NCI-H1930 (cell line): ENCODE measurements at places on chromosomes 6 and 20.

- no peak for DNase-seq
Observed at GRCh38 chr6:35356391-35356790, 14.0 kb downstream of the PPARD start.

GRCh38 chr20:47674686-47675085 is 110.6 kb downstream of the SULF2 start:
- no peak for DNase-seq

GRCh38 chr6:161235776-161236633 is 37.9 kb downstream of the AGPAT4 start:
- DNase-seq = no peak

DNA sequence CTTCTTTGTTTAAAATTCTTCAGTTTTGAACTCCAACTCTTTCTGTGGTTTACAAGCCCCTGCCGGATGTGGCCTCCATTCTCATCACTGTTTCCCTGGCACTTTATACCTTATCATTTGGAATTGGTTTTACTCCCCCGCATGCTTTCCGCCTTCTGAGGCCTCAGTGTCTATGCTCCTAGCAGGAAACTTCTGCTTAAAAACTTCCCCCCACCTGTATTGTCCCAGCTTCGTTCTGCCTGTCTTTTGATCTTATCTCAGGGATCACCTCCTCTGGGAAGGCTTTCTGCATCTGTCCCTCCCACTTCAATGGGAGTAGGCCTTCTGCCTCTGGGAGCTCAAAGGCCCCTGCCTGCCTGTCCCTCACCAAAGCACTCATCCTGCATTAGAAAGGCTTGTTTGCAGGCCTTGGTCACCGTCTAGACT is 3.4 kb upstream of the ANGPT4 start:
- no peak for DNase-seq

DNA sequence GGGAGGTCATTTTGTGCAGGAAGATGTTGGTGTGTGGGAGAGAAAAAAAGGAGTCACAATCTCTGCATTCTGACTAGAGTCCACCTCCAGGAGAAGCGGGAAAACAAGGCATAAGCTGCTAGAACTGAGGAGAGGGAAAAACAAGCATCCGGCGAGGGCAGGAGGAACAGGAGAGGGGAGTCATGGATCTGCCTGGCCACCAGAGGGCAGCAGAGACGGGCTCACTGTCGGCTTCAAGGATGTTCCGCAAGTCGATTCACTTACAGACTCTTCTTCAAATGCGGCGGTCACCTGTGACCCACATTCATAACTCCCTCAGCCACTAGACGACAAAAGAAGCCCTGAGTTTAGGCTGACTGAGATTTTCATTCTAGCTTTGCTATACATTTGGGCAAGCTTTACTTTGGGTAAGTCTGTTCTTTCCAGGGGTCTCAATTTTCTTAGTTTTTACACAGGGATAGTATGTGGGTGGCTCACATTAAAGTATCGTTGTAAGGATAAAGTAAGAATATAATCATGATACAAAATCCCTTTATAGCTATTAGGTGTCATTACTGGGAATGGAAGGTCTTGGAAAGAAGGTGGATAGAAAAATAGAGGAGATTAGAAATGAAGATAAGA is 6.6 kb upstream of the BTNL2 start:
- peak; percentile 77 for DNase-seq

GRCh38 chr6:47203266-47203937 is 106.3 kb downstream of the TNFRSF21 start:
- no peak for DNase-seq

DNA sequence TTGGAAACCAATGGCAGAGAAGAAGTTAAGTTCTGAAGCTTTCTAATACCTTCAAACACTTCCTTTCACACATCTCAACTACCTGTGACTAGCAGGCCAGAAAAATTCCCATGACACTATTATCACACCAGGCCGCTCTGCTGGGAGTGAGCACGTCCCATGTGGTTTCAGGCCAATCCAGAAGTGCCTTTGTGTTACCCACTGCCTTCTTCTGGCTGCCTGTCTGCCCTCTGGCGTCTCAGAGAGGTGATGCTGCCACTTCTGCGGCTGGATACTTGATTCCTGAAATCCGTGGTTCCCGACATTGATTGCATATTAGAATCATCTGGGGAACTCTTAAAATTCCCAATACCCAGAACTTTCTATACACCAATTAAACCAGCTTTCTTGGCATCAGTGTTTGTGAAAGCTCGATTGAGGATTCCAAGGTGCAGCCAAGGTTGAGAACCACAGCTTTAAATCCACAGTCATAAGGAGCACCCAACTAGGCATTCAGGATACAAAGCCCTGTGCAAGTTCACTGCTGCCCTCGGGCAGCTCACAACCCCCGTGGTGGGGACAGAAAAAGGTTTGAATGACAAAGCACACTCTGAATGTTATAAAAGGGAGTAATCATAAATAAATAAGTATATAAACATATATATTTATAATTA is 65.6 kb downstream of the STMND1 start:
- DNase-seq = peak; percentile 22

DNA sequence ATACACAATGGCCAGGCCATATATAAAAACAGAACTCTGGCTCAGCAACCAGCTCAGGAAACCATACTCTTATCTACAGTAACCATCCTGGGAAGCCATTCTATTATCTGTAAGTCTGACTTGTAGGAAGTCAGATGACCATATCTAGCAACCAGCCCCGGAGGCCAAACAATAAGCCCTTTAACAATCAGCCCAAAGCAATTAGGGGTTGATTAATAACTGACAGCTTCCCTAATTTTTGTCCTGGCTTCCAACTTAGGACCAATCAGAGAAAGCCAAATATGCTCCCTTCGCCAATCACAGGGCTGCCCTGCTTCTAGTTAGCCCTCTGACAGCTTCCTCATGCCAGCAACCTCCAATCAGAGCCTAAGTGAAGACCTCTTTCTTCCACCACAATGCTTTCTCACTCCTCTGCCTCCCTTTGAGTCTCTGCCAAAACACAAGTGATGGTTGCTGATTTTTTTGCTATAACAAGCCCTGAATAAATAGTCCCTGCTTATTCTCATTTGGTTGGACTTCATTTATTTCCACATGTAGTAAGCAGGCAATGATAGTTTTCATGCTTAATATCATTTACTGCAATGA is 37.8 kb upstream of the STXBP5 start:
- no peak for DNase-seq

- no peak for DNase-seq
Observed at GRCh38 chr20:62739581-62740285, 31.1 kb downstream of the NTSR1 start.

DNA sequence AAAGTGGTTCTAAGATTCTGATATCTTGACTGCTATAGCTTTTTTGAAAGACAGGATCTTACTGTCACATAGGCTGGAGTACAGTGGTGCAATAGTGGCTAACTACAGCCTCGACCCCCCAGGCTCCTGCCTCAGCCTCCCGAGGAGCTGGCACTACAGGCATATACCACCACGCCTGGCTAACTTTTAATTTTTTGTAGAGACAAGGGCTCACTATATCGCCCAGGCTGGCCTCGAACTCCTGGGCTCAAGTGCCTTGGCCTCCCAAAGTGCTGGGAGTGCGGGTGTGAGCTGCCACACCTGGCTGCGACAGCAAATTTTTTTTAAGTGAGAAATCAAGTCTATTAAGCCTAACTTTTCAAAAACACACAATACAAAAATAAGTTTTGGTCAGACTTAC is 106.6 kb downstream of the NOL4L start:
- no peak for DNase-seq

DNA sequence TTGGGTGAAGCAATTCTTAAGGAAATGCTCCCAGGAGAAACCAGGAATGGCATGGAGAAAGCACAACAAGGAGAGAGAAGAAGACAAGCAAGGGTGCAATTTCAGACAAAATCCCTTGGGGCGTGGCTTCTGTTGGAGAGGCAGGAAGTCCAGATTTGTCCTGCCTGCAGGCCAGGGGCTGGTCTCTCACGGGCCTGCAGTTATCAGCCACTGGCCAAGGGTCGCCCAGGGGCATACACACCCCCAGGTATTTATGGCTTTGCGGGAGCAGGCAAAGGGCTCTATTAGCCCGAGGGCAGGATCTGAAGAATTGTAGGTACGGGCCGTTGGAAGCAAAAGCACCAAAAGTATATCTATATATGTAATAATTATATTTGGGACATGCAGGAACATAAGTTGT is 87.7 kb downstream of the IYD start:
- DNase-seq = no peak

GRCh38 chr6:19838442-19839236 is 1.5 kb downstream of the ID4 start:
- DNase-seq = peak; percentile 31

DNA sequence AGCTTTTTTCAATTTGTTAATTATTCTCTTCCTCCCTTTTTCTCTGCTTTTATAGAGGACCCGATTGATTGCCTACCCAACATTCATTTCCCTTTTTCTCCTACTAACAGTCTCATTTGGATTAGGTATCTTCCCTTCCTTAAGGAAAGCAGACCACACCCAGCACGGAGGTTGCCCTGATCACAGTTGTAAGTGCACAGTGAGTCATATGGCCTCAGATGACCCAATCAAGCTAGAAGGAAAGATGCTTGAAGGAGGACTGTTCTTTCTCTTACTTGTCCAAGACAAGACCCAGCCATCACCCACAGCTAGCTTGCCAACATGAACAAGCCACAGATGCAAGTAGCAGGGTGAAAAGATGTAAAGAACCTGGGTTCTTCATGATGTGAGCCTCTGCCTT is 518.6 kb downstream of the PKHD1 start:
- DNase-seq = no peak

DNA sequence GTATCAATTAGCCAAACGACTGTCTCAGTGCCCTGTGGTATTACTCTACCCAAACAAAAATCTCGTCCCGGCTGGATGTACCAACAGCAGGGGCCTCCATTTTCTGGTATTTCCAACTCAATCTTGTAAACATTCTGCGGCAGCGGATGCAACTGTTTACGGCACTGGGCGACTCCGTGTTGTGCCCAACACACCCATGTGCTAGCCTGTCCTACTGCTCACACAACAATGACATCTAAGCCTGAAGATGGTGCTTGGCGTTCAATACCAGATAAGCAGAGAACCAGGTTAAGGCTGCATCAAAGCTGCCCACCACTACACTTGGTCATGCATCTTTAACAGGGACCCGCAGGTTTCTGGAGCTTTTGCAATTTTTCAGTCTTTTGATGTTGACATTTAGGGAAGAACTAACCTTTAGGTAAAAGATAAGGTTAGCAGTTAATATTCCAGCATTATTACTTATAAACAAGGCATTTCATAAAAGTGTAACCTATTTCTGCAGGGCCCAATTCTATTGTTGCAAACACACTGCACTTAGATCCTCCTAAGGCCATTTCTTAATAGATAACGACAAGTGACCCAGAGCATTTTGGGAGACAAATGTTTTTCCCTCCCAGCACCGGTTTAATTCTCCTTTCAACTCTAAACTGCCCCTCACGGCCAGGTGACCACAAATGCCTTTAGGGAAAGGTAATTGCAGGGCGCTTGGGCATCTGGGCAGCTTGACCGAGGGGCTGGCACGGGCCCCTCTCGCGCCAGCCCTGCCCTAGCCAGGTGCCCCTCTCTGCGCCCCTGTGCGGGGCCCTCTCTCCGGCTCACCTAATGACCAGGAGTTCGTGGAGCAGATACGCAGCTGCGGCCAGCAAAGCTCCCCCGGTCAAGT is 945 bp downstream of the FAXC start:
- no peak for DNase-seq

DNA sequence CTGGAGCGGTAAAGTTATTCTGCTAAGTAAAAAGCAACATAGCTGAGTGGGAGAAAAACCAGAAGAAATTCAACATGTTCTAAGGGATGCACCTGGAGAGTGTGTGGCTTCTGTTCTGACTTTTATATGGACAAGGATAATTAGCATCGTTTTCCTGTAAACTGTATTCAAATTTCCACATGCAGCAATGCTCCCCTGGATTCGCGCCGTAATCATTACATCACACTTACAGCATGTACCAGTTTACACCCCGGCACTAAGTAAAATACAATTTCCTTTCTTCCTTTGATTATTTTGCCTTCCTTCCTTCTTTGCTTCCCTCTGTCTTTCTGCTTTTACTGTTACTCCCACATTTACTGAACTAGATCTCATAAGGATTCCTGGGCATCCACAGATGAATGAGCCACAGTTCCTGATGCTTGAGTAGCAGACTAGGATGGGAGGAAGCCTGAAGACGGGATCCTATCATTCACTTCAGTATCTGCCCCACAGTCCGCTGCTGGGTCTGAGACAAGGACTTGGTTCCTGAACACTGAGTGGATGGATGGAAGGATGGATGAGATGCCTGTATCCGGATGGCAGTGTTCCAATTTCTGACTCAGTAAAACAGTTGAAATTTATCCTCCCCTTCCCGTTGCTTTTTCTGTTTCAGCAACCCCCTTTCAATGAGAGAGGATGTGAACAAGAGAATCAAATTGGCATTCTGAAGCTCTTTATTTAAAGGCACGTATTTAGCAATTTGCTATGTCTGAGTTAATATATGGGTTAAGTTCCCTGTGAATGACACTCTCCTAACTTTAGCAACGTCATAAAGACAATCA is 174.6 kb downstream of the GJA10 start:
- no peak for DNase-seq

GRCh38 chr20:12435268-12435667 is 517.6 kb downstream of the BTBD3 start:
- no peak for DNase-seq

DNA sequence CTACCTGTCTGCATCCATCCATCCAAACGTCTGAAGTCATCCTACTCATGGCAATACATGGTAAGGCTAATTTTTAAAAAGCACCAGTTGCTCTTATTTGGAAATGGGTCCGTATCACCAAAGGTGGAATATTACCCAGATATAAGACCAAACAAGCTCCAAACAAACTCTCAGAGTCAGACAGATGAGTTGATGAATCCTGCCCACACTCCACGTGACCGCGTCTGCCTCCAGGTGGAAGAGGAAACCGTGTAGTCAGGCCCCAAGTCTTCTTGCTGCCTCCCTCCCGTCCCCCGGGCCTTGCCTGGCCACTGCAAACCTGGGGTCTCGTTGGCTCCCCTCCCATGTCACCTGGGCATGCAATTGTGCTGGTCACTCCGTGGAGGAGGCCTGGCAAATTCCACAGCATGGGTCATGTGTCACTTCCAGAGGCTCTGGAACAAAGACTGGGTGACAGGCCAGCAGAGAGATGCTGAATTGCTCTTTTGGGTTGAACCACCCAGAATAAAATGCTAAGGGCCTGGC is 31.8 kb downstream of the CTCFL start:
- no peak for DNase-seq

- DNase-seq = no peak
Observed at GRCh38 chr20:56348305-56348693, 10.5 kb upstream of the FAM210B start.

DNA sequence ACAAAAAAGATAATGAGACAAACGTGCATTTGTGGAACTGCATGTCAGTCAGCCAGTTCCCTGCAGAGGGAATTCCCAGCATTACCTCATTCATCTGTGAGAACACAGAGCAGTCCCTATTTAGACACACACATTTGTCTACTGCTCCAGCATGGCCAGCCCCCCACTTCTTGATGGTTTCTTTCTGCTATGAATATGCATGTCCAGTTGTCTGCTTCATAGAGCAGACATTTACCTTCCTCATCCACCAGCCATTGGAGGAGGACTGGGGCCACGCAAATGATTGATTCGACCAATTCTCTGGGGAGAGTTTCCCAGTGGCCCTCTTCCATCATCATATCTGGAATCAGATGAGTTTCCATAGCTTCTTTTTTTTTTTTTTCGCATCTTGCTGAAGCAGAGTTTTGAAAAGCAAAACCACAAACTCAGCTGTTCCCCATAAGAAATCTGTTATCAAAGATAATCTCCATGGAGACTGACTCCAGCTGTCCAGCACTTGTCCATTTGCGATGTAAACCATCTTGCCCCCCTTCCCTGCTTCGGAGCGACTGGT is 11.8 kb downstream of the ENPP1 start:
- DNase-seq = no peak
